SK-N-SH treated with all-trans-retinoic acid at 6 μM for 48 hours (cell line): ENCODE measurements at places on chromosomes 7 and 10.
A peak's percentile ranks its signal among the peaks of the same experiment; 100 is the strongest.

DNA sequence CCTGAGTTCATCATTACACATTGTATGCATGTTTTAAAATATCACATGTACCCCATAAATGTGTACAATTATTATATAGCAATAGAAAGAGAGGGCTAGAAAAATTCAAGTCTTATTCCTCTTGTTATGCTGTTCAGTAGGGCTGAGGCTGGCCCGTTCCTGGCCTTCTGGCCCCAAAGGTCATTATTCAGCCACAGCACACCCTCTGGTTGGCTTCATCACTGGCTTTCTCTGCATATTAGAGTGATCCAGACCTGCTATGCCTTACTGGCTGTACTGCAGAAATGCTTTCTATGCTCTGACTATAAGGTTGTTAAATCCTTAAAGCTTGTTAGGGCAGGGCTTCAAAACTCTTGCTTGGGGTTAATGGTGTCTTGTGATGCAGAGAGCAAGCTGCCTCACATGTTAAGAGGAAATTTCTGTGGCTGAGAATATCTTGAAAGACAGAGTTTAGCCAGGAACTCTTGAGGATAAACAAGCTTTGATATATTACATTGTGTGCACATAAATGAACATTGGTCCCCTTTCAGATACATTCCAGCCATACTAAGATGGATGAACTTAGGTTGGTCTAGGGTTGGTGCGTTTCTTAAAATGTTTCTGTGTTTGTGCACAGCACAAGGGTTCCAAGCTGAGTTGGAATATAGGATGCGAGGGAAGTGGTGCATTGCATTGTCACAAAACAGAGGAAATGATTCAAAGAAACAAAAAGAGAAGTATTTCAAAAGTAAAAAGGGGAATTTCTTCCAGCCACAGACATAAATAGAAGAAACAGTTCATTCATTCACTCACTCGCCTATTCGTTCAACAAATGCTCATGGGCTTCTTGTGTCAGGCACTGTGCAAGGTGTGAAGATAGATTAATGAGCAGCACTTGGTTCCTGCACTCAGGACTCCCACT, 61.6 kb upstream of the WDR11 start:
- ATAC-seq: no peak

DNA sequence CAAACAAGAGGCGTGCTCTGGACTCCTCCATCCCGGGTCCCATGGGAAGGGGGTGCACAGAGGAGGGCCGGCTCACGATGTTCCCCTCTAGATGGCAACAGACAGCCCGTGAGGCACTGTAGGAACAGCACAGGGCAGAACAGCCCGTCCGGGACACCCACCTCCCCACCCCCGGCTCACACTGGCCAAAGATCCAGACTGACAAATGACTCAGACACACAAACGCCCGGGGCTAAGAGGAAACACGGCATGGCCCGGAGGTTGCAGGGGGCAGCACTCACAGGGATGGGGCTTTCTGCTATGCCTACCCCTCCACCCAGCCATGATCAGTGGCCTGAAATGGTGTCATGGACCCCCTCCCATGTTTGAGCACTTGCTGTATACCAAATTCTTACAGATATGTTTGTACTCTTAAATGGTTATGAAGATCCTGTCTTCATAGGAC, 4.9 kb upstream of the ELN start:
- peak; percentile 68 for ATAC-seq

- no peak for ATAC-seq
Observed at GRCh38 chr10:58400609-58401008, 15.4 kb downstream of the TFAM start.

DNA sequence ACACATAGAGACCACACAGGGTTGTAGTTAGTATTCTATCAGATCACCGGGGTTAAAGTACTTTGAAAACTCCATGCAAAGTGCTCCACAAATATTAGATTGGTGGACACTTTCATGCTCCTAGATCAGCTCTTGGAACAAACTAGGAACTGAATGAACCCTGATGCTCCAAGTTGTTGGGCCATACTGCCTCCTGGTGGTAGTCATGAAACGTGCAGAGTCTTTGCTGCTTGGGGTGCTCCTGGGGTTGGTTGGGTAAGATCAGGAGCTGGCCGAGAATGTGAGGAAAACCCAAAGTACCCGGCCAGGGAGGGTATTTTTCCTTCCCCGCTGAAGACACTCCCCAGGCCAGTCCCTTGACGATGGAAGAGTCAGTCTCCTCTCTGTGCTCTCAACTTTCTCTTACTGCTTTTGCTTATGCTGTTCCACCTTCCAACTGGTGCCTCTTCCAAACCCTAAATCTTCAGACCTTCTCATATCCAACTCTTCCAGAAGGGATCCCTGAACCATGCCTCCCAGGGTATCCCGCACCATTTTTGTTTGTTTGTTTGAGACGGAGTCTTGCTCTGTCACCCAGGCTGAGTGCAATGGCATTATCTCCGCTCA, 918 bp upstream of the RPEL1 start:
- ATAC-seq: peak; percentile 92

GRCh38 chr10:77537720-77538373, 99.8 kb downstream of the KCNMA1 start:
- peak; percentile 10; the same call in 2 of the 3 replicates for ATAC-seq

DNA sequence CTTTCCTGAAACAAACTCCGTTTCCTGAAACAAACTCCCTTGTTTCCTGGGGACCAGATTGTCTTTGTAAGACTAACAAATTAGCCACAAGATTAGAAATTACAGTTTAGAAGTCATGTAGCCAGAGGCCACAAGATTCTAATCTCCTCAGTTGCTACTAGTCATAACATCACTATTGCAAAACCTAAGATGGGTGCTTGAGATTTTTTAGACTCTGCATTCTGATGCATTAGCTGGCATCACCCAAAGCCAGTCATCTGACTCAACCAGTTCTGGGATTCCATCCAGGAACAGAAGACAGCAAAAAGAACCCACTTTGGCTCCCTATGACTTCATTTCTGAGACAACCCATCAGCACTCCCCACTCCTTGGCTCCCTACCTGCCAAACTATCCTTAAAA, 367.9 kb upstream of the MBL2 start:
- no peak for ATAC-seq

DNA sequence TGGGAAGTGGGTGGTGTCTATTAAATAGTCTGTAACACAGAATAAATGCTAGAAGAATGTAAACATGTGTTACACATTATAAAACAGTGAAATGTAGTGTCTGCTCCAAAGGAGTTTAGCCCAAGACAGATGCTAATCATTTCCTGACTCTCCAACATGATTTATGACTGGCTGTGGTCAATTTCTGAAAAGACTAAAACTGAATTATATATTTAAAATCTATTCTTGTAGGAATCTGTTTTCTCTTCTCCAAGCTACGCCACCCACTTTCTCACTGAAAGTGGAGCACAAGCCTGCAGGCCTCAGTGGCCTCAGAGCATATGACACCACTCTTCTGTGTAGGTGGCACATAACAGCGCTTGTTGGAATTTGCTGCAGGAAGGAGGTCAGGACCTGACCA, 44.4 kb downstream of the CTTNBP2 start:
- ATAC-seq: no peak

DNA sequence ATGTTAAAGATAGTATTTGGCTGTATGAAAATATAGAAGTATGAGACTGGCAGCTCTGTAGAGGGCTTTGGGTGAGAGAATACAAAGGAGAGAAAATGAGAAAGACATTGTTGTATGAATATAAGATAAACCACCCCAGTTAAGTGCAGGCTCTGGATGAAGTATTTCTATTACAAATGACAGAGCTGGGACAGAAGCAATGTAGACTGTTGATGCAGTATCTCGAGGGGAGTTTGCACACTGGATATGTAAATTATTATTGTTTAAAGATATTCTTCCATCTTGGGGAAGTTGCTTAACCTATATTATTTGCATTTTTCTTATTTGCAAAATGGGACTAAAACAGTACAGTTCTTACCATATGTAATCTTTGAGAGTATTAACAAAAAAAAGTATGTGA, 31.5 kb downstream of the ENTPD1 start:
- ATAC-seq: no peak

GRCh38 chr10:133403784-133404183, 9.8 kb downstream of the MTG1 start:
- no peak for ATAC-seq

DNA sequence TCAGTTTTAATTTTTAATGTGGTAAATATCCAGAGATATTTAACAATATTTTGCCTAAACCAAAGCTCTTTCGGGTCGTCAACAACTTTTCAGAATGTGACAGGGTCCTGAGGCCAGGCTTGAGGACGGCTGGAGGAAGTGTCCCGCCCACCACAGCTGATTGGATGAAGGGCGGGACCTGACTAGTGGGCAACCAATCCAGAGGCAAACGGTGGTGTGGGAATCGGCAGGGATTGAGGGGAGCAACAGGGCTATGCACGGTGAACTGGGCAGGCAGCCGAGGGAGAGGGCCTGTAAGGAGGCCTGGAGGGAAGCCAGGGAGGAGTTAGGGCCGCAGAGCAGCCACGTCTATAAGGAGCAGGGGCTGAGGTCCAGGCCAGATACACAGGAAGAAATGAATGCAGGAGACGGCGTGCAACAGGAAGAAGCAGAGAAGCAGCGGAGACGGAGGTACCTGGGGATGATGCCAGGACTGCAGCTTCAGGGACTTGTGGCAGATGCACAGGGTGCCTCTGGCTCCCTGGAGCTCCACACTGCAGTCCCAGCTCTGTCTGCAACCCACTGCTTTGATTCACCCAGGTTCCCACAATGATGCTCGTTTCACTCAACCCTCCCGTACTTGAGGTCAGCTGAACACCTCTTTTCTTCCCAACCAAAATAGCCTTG, 46.1 kb upstream of the ZMIZ1 start:
- peak; percentile 47 for ATAC-seq

DNA sequence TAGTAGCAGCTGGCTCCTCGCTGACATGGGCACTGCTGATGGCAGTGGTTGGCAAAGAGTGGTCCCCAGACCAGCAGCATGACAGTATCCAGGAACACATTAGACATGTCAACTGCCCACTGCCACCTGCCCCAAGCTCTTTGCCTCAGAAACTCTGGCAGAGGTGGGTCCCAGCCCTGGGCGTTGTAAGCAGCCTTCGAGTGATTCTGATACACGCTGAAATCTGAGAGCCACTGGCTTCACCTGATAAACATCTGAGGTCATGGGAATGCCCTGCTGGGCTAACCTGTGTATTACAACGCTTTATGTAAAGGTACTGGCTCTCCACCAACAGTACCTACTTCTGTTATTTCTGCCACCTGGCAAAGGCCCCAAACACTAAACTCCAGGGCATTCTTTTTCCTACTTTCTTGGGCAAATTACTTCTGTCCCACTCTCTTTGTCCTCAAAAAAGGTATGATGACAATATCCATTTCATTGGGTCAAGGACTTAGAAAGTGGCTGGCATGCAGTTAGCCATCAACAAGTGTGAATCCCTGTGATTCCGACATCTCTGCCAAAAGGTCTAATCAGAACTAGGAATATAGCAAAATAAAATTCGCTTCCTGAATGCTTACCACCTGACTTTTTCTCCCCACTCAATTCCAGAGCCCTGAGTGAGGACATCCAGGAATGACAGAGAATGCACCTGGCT, 9.2 kb downstream of the SGMS1 start:
- ATAC-seq: peak; percentile 57; the same call in 2 of the 3 replicates

DNA sequence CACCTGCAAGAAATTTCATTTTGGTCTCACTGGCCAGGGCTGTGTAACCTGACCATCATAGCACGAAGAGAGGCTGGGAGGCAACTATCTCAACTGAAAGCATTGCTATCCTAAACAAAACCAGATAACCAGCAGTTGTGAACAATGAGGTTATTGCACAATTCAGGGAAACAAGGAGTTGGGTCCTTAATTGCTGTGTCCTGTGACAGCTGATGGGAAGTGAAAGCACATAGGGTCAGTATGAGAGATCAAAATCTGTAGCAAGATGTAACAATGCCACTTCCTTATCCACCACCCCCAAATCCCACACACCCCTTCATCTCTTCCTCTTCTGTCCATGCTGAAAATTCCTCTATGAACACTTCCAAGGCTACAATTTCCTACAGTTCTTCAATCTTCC, 80.2 kb downstream of the HTR7 start:
- no peak for ATAC-seq

DNA sequence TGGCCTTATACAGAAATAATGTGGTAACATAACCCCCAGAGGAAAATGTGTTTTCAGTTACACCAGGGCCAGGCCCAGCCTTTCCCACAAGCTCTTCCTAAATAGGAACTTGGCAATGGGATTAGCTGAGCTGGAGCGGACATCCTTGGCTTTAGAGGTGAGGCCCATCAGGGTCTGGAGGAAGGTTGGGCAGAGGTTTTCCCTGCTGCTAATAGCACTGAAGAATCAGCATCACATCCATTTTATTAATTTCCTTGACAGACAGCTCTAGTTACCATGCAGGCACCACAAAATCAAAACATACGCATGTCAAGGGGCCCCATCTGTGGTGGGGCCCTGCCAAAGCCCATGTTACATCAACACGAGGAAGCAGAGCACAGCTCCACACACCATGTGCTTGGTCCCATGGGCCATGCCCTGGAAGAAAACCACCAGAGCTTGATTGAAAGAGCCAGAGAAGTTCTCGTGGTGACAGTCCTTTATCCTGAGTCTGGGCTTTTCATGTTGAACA, 566.6 kb downstream of the KCNMA1 start:
- ATAC-seq: no peak

GRCh38 chr10:25017154-25017590, 760 bp downstream of the THNSL1 start:
- ATAC-seq: no peak

DNA sequence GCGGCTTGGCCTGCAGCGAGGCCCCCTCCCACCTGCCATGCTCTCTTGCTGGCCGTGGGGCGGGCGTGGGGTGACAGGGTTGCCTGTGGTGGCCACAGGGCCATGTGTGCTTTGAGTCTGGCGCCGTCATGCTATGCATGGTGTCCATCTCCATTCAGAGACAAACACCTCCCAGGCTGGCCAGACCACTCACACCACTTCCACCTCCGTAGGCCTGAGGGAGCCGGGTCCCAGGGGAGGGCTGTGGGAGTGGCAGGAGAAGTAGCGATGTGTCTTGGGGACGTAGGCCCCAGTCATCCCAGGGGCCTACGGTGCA, 65.5 kb downstream of the DNAJB6 start:
- no peak for ATAC-seq

DNA sequence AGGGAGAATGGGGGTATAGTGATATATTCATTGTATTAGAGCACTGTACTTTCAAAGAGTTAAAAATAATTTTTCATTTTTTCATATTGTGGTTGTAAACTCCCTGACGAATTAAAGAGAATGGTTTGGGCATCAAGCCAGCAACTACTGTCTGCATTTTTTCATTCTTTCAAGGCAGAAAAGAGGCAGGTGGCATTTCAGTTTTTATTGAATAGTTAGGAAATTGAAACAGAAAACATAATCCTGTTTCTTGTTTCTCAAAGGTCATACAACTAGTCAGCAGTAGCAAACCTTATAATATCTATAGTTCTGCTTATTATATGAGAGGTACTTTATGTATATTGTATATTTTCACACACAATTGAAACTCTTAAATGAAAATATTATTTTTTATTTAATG, 303.9 kb upstream of the KCND2 start:
- no peak for ATAC-seq
